Fibroblast of upper back skin (primary cell): ENCODE measurements at places on chromosomes 5 and 9.

DNA sequence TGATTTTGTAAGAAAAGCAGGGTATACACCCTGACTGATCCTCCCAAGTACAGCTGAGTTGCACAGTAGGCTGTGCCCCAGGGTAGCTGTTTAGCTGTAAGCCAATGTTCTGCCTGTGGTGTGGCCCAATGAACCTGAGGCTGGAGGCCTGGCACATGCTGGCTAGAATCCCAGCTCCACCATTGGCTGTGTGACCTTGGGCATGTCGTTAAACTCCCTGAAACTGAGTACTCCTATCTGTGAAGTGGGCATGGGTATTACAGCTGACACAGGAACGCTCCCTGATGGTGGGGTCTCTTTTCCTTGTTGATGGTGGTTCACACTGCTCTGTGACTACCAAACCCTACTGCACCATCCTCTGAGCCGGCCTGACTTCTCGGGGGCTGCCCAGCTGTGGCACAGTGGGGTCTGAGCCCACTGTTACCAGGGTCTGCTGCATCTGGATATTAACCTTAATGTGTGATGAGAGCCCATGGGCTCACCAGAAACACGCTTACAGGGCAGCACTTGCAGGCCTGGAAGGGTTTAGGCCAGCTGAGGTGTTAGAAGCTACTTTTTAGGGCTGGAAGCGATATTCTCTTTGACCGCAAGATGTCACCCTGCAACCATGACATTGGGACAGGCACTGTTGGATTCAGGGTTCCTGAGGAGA is 7.0 kb upstream of the GADD45G start:
- DNase-seq = peak; percentile 64

DNA sequence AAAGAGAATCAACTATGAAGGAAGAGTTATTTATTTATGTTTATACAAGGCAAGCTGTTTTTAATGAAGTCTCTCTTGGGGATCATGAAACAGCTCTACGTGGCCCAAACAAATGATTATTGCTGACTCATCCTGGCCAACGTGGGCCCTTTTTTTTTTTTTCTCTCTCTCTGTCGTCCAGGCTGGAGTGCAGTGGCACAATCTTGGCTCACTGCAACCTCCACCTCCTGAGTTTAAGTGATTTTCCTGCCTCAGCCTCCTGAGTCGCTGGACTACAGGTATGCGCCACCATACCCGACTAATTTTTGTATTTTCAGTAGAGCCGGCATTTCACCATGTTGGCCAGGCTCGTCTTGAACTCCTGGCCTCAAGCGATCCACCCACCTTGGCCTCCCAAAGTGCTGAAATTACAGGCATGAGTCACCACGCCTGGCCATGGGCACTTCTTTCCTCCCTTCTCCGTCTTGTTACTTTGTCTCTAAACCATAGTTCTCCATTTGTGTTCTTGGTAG is 98.3 kb downstream of the BASP1 start:
- peak; percentile 66 for DNase-seq

DNA sequence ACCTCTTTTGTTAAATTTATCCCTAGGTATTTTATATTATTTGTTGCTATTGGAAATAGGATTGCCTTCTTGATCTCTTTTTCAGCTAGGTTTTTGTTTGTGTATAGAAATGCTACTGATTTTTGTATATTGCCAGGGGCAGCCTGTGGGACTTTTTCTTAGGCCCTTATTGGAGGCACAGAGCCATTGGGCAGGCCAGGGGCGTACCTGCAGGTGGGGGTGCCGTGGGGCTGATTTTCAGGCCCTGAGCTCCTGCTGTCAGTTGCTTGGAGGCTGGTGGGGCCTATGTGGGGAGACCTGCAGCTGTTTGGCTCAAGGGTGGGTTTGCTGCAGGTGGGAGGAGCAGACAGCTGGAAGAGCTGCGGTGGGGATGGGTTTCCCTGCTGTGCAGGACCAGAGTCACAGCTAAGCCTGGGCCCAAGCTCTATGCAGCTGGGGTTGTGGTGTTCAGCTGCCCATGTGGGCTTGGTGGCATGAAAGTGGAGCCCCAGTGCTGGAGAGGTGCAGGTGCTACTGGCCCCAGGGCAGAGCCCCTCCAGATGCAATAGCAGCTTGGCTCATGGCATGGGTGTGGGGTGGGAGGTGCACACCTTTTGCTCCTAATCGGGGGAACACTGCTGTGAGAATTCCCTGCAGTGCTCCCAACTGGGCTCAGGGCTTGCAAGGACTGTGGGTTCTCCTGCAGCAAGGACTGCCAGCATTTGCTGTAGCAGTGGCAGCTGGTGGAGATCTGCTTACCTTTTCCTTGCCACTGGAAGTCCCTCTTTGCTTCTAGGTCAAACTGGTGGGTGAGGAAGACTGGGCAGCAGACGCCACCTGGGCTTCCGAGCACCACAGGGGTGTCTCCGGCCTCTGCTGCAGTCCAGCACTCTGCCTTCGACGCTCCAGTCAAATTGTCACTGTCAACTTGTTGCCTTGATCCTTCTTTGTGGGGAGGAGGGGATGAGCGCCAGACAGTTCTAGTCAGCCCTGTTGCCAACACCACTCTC is 7.6 kb upstream of the CLPTM1L start:
- DNase-seq = no peak

DNA sequence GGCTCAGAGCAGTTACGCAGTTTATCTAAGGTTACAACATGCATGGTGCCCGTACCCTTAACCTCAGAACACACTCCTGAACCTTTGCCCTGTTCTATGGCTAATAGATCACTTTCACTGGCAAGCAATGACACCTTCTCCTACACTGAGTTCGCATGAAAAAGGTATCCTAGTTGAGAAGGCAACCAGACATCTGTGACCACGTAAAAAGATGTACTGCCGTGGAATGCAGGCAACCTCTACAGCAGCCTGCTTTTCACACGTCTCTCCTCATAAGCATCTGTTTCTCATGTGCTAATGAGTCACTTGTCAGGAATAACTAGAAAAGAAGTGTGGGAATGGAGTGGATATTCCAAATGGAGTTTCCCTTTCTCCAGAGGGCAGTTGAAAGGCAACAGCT is 71.4 kb downstream of the FBXO38 start:
- DNase-seq = peak; percentile 29

- DNase-seq = no peak
These were observed 73.9 kb downstream of the KIF24 start for GRCh38 chr9:34254966-34255825.
